AG10803 (cell line): ENCODE measurements at places on chromosomes 13 and 19.

DNA sequence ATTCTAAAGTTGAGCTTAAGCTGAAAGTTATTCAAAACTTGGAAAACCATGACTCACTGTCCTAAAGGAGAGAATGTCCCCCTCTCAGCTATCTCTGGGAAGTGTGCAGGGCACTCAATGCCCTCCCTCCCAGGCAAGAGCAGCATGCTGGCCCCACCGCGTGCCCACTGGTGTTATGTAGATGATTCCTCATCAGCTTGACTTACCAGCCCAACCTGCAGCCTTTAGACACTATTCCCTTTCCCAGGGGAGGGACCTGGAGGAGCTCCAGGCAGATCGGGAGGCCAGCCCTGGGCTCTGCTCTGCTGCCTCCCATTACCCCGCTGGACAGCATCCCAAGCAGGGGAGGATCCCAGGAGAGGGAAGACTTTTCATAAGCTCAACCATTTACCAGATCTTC, 124.6 kb downstream of the FGF14 start:
- no peak for DNase-seq

DNA sequence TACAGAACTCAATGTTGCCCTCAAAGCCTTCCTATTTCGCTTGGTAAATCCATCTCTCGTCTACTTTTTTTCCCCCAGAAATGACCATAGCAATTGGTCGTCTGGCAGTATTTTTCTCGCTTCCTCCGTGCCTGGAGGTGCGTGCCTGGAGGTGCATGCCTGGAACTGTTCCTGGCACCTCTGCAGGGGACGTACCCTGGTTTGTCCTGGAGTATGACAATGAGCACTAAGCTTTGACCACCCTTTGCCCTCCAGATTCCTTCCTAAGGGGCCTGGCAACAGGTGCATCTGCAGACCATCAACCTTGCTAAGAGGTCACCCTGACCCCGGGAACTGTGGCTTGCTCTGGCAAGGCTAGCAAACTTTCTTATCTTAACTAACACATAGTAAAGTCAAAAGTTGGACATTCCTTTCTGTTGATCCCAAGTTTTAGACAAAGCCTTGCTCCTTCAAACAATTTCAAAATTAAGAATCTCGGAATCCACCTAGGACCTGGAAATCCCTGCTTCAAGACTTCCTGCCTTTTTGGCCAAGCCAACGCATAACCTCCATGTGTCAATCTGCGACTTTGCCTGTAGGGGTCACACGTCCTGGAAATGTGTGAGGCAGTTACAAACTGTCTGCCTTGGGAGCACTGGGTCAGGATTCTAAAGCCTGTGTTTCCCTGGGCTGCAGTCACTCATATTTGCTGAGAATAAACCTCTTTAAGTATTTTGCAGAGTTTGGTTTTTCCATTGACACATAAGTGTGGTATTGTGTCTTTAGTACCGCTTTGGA, 28.8 kb upstream of the TUBGCP3 start:
- peak; percentile 48 for DNase-seq

GRCh38 chr19:40737102-40737644, 13.1 kb downstream of the ACTMAP start:
- DNase-seq: no peak

- DNase-seq: no peak
Observed at GRCh38 chr13:98525456-98526181, 51.3 kb downstream of the STK24 start.

DNA sequence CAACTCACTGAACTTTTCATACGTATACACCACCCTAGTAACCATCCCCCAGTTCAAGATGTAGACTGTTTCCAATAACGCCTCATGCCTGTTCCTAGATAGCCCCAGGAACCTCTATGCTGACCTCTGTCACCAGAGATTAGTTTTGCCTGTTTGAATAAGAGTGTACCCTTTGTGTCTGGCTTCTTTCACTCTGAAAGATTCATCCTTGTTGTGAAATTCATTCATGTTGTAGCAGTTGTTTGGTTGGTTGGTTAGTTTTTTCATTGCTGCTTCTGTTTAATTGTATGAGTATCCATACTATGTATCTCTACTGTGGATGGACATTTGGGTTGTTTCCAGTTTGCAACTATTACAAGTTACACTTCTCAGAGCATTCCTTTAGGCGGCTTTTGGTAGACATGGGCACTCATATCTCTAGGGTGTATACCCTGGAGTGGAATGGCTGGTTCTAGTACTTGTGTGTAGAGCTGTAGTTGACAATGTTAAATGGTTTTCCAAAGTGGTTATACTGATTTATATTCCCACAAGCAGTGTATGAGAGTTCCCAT, 1.6 kb downstream of the RNASEH2B start:
- peak; percentile 12 for DNase-seq

- no peak for DNase-seq
Observed at GRCh38 chr19:12581100-12581499, 29.5 kb downstream of the ZNF490 start.

GRCh38 chr19:5826531-5827341, 12.8 kb downstream of the FUT6 start:
- DNase-seq: peak; percentile 29

DNA sequence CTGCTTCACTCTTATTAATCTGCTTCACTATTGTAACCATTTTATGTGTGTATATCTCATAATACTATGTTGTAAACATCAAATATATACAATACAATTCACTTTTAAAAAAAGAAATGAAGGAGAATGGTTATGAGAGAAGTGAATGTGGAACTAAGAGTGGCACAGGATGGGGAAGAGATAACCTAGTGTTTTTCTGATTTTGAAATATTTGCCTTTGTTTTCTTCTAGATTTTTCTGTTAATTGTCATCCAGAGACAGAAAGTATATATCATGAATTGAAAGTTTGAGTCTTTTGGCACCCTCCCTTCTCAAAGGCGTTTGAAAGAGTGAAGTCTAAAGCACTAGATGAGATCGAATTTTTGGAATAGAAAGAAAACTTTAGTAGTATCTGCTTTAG, 2.8 kb downstream of the DNAJC3 start:
- no peak for DNase-seq

GRCh38 chr19:42295831-42296525, 6.0 kb upstream of the PRR19 start:
- DNase-seq: peak; percentile 44
